ENCODE measurements at places on chromosomes 2 and 18.

- DNase-seq: no peak
Measured at GRCh38 chr2:152523091-152523490, 188.1 kb downstream of the FMNL2 start.

GRCh38 chr2:240432820-240433801 lies 2.4 kb upstream of the GPC1 start:
- DNase-seq: no peak

- no peak for DNase-seq
Measured at GRCh38 chr2:32136097-32136496, 29.6 kb upstream of the SLC30A6 start.

- DNase-seq: no peak
Measured at GRCh38 chr2:61900281-61900680, 5.2 kb upstream of the COMMD1 start.

DNA sequence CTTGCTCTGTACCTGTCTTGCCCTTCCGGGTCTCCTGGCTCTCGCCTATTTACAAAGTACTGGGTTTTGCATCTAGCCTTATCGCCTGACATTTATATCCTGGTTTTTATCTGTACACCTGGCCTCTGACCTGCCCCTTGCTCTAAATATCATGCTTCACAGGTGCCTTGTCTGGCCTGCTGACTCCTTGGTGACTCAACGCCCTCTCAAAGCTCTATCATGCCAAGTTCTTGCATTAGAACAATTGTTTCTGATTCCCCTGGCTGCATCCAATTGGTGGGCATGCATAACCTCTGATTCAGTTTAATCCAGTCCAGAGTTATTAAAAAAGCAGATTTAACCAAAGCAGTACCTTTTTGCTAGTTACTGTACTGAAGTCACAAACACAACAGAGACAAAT lies 113.9 kb upstream of the CCDC68 start:
- DNase-seq: no peak

DNA sequence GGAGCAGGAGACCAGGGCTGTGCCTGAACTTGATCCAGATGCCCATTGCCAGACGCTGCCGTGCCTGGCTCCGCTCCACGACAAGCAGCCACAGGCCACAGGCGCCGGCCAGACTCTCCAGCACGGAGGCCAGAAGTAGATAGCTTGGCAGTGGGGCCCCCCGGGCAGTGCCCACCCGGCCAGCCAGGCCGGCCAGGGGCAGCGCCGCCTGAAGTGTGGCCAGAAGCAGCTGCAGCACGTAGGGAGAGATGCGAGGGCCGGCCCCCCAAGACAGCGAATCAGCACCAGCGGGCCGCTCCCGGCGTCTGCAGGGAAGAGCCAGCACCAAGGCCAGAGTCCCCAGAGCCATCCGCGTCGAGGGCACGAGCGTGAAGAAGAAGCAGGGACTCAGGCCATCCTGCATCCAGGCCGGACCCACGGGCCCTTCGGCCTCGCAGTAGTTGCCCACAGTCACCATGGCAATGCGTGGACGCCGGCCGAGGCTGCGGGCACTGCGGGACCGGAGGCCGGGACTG lies 484 bp downstream of the ABCB6 start:
- no peak for DNase-seq

- no peak for DNase-seq
Measured at GRCh38 chr2:44838116-44838790, 103.2 kb upstream of the SIX3 start.

GRCh38 chr2:18596993-18597392 lies 7.6 kb upstream of the NT5C1B start:
- DNase-seq: no peak

DNA sequence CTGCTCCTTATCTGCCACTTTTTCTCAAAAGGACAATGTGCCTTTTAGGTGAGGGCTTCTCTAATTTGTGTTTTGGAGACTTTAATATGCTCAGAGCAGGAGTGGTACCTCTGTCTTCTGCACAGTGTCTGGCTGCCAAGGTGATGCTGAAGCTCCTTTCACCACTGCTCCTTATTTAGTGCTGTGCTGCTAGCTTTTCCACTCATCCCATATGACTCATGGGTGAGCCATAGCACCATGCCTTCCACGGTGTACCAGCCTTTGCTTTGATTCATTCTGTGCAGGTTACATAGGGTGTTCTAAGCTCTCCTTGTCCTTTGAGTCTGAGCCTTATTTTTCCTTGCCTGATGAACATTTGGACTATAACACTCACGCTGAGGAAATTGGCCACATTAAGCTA lies 202.4 kb downstream of the ARL6IP6 start:
- no peak for DNase-seq

GRCh38 chr2:200585730-200586643 lies at the start of gene AOX1:
Gene AOX1 (plus strand): TSS chr2:200586014. CDS start chr2:200586109, 95 bp downstream.
- DNase-seq: no peak

GRCh38 chr2:226906163-226906693 lies 70.4 kb downstream of the RHBDD1 start:
- DNase-seq: no peak

DNA sequence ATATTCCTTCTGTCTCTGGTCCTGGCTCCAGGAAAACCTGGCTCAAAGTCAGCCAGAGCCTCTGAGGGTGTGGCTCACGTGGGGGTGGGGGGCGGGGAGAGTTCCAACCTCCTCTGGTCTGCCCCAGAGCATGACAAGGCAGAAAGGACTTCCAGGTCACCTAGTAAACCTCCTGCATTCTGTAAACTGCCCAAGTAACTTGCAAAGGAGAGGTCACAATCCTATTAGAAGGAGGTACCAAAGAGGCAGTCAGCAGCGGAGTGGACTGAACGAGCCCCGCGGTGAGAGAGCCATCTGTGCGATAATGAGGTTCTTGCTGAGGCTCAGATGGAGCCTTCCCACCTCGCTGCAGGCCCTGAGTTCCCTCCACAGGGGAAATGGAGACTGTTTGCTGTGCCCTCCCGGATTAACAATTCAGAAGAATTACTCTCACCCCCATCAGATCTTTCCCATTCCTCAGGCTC lies 58.9 kb upstream of the GATA6 start:
- DNase-seq: no peak
